ENCODE measurements at places on chromosomes 11 and 22.

DNA sequence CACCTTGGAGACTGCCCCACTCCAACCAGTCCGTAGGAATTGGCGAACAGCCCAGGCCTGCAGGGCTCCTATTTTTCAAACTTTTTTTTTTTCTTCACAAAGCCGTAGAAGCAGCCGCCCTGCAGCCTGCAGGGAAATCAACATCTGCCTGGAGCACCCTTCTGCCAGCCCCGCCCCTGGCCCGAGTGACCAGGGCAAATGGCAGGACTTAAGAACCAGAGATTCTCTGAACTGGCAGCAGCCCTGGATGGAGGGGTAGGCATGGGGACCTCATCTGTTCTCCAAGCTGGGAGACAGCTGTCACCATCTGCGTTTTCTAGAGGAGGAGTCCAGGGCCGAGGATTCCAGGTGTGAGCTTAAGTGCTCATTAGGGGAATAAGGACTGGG lies 5.6 kb downstream of the SCN2B start:
- DNase-seq, result no peak

GRCh38 chr22:49621601-49622210 lies 206.0 kb downstream of the BRD1 start:
- DNase-seq, result no peak

GRCh38 chr11:33692013-33692504 lies 8.6 kb downstream of the C11orf91 start:
- peak; percentile 97 for DNase-seq

DNA sequence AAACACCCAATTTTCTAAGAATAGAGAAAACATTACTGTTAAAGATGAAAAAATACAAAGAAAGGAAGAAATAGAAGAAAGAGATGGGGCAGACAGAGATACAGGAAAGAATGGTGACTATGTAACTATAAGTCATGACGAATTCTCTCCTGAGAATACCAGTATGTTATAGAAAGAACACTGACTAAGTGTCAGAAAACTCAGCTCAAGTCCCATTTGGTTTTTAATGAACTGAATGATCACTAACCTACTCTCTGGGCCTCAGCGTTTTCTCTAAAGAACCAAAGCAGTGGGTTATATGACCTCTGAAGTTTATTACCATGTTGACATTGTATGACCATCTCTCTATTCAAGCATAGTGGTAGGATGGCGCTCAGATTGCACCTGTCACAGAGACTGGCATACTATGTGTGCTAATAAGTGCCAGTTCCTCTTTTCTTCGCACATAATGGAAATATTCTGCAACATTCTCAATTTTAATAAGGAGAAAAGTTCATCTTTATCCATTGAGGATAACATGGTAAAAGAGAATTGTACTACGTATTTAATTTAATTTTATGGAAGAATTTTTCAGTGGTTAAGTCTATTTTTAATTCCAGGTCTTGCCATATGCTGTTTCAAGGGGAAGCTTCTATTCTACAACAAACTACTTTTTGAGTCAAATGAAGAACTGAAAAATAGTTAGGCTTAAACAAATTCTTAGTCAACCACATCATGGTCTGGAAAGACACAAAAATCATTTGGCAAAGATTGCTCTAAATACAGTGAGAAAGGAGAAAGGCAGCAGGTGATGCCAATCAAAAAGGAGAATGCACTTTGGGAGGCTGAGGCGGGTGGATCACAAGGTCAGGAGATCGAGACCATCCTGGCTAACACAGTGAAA lies 25.0 kb upstream of the EED start:
- no peak for DNase-seq

- DNase-seq, result no peak
Measured at GRCh38 chr11:85299258-85299942, 327.7 kb downstream of the DLG2 start.

DNA sequence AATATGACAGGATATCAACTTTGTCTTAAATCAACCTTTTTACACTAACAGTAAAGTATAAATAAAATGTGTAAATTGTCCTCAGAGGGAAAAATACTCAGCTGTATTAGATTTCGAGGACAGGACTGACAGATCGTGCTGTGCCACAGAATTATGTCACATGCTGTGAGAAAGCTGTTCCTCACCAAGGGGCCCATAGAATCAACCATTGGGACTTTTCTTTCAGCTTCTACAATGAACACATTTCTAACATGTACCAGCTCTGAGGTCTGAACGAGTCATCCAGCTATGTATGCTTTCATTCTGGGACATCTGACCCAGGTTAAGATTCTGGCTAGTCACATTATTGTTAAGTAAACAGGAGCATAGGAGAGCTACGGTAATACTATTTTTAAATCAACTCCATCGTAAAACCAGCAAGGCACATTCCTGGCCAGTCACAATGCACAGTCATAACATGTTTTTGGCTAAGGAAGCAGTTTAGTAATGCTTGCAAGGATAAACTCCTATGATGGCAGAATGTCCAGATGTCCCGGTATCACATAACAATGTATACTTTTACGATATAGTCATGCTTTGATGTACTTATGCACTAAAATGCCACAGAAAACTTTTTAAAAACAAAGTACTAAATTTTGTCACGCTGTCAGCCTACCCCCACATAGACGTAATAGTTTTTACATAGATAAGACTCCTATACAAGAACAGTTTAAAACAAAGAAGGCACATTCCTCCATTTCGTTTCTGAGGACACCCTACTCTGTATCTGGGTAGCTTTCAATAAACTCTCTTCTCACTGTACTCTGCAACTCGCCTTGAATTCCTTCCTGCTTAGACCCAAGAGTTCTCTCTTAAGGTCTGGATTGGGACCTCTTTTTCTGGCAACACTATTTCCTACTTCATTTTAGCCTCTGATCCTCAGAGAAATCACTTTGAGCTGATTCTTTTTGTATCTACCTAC lies 27.4 kb downstream of the ZNF214 start:
- no peak for DNase-seq

DNA sequence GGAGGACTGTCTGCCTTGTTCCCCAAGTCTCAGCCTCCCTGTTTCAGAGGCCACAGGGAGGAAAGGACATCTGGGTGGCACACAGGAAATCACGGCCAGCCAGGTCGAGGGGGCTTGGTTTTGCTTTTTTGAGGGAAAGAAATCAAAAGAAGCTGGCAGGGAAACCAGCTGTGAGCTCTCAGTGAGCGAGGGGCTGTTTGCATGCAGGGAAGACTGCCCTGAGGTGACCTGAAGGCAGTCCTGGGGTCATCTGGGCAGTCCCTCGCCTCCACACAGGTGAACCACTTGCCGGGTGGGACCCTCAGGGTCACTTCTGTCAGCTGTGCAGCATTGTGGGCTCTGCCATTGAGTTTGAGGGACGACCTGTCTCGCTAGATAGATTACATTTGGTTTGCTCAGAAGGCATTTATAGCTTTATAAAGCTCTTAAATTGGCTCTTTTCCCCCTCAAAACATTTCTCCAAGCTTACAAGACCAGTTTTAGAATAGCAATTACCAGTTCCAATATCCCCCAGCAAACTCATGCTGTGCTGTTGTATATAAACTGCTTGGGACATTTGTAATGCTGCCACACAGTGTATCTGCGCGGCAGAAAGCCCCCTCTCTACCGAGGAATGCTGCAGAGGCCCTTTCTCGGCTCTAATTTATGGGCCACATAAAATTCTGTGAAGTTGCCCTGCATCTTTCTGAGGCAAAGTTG lies 28.3 kb downstream of the PKNOX2 start:
- no peak for DNase-seq

DNA sequence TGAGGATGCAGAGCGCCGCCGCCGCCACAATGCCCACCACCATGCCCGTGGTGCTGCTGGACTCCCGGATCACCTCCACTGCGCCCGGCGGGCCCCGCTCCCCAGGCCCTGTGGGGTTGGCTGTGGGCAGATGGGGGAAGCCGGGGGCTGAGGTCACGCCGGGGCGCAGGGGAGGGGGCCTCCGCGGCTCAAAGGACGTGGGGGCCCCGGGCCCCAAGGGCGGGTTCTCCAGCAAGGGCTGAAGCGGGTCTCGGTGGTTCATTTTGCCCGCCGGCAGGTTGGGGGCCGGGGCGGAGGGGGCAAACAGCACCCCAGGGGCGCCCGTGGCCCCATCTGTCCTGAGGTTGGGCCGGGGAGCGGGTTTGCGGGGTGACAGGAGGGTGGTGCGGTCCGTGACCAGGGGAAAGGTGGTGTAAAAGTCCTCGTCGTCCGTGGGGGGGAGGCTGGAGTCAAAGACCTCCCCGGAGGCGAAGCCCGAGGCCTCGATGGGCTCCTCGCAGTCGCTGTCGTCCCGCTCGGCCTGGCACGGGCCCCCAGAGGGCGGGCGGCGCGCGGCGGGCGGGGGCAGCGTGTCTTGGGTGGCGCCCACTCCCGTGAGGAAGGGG lies 16.5 kb downstream of the SLC22A12 start:
- no peak for DNase-seq

DNA sequence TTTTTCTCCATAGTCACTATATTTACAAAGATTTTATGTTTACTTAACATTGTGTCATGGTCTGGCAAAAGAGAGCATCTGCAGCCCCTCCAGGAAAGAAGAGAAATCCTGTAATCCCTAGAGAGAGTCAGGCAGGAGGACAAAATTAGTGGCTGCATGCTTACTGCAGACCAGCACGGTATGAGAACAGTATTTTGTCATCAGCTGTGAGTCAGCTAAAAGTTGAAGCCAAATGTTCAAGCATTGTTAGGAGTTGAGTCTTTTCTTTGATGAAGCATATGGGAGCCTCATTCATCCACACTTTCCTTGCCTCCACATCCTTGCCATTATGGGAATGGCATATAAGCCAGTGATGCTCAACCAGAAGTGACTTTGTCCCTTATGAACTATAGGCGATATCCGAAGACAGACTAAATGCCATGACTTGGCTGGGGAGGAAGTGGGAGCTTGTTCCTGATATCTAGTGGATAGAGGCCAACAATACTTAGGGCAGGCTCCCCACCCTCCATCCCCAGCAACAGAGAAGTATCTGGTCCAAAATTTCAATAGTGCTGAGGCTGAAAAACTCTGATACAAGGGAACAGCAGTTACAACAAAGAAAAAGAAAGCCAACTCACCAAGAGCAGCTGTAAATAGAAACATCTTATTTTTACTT lies 112.0 kb upstream of the OR5AK2 start:
- peak; percentile 0 for DNase-seq

- DNase-seq, result peak; percentile 72
Measured at GRCh38 chr11:64762674-64763525, 3.1 kb upstream of the PYGM start.

GRCh38 chr11:46617972-46618314 lies 590 bp downstream of the ATG13 start:
- DNase-seq, result no peak

- DNase-seq, result no peak
Measured at GRCh38 chr11:114598461-114598860, 2.9 kb upstream of the NXPE4 start.

DNA sequence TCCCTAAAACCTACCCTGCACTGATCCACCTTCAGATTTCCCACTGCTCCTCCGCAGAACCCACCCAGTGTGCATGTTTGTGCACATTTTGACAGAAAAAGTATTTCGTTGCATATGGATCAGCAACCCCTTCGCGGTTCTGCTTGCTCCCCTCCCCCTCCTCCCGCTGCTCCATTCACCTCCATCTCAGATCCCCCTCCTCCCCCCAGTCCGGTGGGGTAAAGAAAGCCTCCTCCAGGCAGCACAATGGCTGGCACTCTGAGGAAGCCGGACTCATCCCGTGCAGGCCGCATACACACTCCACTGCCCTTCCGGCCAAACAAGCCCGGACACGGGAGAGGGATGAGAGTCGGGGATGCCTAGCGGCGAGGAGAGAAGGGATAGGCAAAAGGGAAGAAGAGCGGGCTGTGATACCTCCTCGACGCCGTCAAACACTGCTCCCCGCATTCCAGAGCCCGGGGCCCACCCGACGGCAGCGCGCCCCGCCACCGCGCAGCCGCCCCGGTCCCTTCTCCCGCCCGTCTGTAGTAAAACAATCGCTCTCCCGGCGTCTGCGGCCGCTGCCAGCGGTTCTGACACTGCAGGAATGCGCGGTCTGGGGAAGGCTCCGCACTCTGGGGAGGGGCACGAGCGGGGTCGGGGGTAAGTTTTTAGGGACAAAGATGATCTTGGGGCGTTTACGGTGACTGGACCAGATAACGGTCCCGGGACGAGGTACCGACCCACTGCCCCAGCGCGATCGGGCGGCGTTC lies 915 bp downstream of the FEZ1 start:
- peak; percentile 43 for DNase-seq

- DNase-seq, result no peak
Measured at GRCh38 chr11:36609383-36609782, 11.3 kb upstream of the RAG2 start.

DNA sequence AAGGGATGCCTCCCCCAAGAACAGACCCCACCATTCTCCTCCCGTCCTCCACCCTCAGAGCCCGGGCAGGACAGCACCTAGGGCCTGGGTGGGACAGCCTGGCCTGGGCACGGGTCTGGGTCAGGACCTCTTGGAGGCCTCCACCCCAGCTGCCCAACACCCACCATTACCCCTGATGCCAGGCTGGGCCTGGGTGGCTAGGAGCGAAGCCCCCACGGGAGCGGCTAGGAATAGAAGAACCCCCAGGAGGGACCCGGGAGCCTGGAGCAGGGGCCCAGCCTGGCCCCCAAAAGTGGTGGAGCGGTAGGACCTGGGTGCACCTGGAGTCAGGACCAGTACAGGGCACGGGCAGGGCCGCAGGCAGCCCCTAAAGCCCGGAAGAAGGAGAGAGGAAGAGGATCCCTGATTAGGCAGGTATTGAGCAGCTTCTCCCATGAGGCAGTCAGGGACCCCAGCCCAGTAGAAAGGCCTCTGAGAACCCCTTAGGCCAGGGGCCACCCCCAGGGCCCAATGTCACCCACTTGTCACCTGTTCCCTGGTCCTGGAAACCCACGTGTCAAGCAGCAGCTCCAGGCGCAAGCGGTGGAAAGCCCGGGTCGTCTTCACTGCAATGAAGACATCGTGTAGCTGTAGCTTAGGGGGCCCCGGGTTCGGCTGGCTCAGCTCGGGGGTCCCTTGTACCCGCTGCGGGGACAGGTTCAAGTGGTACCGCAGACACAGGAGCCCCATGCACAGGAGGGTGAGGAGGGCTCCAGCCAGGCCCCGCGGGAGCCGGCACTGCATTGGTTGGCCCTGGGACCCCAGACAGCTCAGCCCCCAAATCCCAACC lies 575 bp downstream of the MFNG start:
- no peak for DNase-seq

DNA sequence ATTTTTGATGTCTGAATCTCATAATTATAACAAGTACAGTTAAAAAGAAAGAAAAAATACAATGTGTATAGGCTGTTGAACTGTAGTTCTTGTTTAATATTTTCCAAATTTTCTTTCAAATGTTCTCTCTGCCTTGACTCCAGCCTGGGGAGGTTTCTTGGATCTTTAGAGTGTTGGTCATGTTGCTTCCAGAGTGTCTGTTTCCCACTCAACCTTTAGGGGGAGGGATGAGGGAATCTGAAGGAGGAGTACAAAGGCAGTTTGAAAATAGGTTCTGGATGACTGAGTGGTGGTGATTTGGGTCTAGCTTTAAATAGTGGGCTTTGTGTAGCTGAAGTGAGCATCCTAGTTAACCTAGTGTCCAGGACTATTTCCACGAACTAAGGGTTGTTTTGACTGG lies 2.0 kb downstream of the CTNND1 start:
- DNase-seq, result peak; percentile 57

DNA sequence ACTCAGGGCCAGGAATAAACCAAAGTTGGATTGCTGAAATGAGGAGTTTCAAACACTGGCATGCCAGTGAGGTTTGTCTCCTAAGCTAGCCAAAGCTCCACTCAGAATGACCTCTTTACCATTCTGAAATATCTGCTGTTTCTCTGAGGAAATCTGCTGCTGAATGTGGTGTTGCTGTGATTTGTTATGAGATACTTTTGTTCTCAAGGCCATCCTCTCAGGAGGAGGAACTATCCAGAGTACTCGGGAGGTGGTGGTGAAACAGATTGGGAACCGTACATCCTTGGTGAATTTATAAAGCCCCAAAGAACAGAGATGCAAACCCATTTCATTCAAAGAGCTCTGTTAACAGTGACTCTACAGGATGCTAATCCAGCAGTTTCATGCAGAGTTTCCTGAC lies 50.5 kb downstream of the BDNF start:
- no peak for DNase-seq
